ENCODE measurements at places on chromosomes 4 and X.

- DNase-seq = no peak
These were observed 48.0 kb downstream of the PHKA2 start for GRCh38 chrX:18935893-18936292.

GRCh38 chr4:45578874-45579273 lies 545.0 kb downstream of the GABRG1 start:
- no peak for DNase-seq

DNA sequence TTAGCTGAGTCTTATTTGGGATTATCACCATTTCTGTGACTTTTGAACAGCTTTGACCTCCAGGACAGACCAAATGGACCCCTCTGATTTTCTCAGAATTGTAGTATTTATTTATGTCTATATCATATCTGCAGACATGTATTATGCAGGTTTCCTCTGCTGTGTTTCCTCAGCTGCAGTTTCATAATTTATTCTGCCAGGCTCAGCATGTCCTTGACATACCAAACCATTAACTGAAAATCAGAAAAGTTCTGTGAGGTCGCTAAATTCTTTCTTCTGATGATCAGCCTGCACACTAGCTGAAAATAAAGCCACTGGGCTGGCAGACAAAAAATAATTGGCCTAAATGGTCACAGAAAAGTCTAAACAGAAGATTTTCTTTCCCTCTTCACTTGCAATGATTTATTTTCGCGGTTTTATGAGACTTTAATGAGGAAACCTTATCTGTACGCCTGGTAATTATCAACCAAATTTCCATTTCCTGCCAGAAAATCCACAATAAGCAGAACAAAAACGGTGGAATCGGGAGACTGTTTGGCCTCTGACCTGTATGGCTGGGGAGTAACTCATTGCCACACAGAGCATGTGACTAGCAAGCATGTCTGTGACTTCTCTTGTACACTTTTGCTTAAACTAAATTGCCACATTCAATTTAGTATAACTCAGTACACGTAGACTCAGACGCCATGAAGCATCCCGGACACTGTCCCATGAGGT lies 150.9 kb downstream of the ENPP6 start:
- no peak for DNase-seq

DNA sequence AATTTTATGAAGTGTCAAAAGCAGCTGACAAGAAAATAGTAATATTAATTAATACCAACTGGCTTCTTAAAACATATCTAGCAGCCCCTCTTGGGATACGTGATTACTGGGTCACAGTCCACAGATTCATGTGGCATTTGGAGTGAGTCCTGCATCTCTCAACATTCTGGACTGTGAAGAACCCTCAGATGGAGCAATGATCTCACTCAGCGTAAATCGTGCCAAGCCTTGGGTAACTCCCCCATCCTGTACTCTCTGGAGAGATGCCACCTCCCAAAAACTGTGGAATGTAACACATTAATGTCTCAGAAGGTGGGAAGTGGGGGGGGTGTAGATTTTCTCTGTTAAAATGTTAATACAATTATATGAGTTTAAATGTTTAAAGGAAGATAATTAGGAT lies 118.2 kb upstream of the IQCM start:
- no peak for DNase-seq

- DNase-seq = no peak
These were observed 18.7 kb upstream of the RBMX start for GRCh38 chrX:136899221-136899620.

DNA sequence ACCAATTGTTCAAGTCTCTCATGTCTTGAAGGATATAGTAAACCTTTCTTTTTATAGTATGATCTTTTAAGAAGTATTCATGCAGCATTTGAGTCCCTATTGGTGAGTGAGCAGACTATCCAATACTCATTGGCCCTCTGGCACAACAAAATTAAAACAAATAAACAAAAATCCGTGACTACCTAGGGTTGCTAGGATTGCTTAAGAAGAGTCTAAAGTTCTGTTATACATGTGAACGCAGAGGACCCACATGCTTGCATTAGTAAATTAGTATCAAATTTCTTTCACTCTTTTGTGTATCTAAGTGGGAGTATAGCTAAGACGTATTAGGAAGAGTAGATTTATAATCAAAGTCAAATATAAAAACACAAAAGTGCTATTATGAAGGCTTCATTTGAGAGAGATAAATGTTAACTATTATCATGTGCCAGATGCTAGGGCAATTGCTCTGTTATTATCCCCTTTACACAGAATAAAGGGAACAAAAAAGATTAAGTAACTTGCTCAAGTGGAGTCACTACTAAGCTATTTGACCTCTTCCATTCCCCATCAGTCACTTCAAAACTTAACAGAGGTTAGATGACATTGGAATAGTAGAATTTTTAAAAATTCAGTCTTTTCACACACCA lies 29.2 kb upstream of the LARP1B start:
- DNase-seq = no peak

- DNase-seq = no peak
These were observed 37.6 kb upstream of the LGI2 start for GRCh38 chr4:25068386-25068785.

GRCh38 chrX:22758807-22759481 lies 240.8 kb upstream of the DDX53 start:
- no peak for DNase-seq

GRCh38 chr4:77201343-77201742 lies 44.3 kb downstream of the CCNG2 start:
- no peak for DNase-seq

- no peak for DNase-seq
These were observed 316.9 kb downstream of the EVC2 start for GRCh38 chr4:5391492-5391891.

GRCh38 chrX:11386812-11387211 lies 93.6 kb downstream of the AMELX start:
- DNase-seq = no peak

DNA sequence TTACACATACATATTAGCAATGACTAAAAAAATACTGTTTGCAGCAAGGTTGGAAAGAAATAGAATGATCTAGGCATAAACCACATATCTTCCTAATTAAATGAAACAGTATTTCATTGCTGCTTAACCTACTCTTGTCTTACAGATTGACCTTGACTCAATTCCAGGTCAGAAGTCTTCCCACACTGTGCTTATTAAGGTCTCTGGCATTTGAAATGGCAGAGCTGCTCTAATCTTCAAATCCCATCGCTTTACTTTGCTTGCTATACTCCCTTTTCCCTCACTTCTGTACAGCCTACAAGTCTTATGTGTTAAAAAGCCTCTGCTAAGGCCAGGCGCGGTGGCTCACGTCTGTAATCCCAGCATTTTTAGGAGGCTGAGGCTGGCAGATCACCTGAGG lies 424.5 kb downstream of the RPA4 start:
- DNase-seq = no peak

DNA sequence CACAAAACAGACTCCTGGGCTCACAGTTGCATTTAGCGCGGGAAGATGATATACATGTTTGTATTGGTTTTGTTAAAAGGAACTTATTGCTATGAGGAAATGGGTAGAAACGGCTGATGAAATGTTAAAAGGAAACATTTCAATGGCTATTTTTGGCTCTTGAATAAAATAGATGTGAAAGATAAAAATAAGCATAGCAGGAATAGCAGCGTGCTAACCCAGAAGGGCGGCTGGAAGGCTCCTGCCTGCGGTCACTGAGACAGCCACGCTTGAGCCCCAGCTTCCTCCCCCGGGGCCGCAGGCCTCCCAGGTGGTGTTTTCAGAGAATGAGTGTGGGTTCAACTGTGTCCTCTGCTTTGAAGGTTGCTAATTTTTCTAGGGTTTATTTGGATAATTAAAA lies 35.0 kb upstream of the CLCN4 start:
- DNase-seq = no peak

GRCh38 chr4:164550989-164551712 lies 202.8 kb upstream of the SMIM31 start:
- no peak for DNase-seq

DNA sequence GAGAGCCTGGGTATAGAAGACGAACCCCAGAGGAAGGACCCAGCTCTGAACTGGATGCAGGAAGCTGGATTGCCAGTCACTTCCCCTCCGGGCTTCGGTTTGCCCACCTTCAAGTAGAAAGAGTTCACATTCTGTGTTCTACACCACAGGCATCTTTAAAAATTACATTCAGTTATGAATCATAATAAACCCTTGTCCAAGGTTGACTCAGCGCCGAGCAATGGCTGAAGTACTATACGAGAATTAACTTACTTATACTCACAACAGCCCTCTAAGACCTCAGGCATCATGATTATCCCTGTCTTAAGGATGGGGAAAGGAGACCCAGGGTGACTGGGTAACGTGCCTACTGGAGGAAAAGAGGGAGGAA lies 72.5 kb downstream of the EVC2 start:
- no peak for DNase-seq

DNA sequence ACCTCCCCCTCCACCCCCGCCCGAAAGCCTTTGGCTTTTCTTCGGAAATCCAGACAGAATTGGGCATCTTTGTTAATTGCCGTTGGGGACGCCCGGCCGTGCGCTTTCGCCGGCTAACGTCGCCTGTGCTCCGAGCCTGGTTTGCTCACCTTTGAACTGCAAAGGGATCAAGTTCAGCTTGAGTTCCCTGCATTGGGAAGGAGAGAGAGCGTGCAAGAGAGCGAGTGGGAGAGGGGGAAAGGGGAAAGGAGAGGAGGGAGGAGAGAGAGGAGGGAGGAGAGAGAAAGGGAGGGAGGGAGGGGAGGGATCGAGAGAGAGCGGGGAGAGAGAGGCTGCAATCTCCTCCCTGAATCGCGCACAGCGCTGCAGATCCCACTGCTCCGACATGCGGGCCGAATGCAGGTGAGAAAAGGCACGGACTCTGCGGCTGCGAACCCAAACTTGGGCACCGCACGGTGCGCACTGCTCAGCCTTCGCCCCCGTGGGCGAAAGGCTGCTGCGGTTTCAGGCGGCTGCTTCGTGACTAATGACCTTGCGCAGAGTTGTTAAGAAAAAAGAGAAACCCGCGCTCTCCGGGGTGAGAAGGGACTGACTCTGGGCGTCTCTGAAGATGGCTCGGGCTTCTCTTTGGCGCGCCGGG lies at the start of gene PCDH7:
Gene PCDH7 (plus strand): TSS at position 349 of the 640 bp plus-strand sequence. CDS start 1,054 bp downstream, outside the sequence.
- DNase-seq = peak; percentile 36
